ENCODE measurements at places on chromosomes 5 and 9. TPM values are rescaled to one million over a fixed set of nuclear protein-coding genes. Genes with fewer than 3 reads are reported as not detected.

CBY3 gene
- 0.47 TPM for total RNA-seq

GRCh38 chr9:13716601-13717321 is 437.3 kb upstream of the MPDZ start:
- H3K4me1 ChIP-seq, result no peaks in the 10 kb centered on the region

SPINK7 gene
- total RNA-seq, result not detected

DNA sequence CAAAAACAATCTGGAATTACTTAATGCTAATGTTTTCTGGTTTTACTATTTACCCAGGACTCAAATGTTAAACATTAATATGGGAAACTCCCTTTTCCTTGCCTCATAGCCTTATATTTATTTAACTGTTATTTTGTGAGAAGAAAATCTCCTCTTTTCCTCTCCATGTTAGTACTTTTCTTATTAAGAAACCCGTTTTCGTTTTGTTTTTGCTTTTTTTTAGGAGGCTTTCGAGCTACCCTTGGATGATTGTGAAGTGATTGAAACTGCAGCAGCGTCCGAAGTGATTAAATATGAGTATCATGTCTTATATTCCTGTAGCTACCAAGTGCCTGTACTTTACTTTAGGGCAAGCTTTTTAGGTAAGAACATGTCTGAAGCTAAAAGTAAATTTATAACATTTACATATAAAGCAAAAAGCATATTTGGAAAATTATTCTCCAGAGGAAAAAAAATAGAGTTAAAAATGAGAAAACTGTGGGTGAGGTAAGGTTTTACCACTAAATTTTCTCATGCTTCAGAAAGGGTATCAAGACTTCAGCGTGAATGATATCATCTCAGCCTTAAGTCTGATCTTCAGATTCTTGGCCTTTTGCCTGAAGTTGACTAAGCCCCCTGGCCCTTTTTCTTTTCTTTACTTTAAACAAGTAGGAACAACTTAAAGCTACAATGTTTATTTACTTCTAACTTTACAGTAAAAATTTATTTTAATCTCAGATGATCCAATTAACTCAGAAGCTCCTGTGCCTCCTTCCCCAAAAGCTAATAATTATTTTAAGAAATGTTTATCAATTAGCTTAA is 113.8 kb downstream of the RPS23 start:
- H3K36me3 ChIP-seq, result peaks cover 2% of the 10 kb centered on the region
- H3K27ac ChIP-seq, result no peak overlapping the region
- H3K4me3 ChIP-seq, result no peak overlapping the region
- no peak for DNase-seq
- peaks cover 8% of the 10 kb centered on the region for H3K4me1 ChIP-seq
- H3K27me3 ChIP-seq, result no peaks in the 10 kb centered on the region

- DNase-seq, result no peak
- H3K36me3 ChIP-seq, result no peaks in the 10 kb centered on the region
- H3K4me3 ChIP-seq, result no peak overlapping the region
- no peak overlapping the region for H3K27ac ChIP-seq
- no peaks in the 10 kb centered on the region for H3K4me1 ChIP-seq
- H3K27me3 ChIP-seq, result no peaks in the 10 kb centered on the region
Measured at GRCh38 chr5:155455791-155456514, 442.4 kb downstream of the KIF4B start.

- H3K4me1 ChIP-seq, result no peaks in the 10 kb centered on the region
- no peaks in the 10 kb centered on the region for H3K27me3 ChIP-seq
- no peak for DNase-seq
- no peaks in the 10 kb centered on the region for H3K36me3 ChIP-seq
- H3K4me3 ChIP-seq, result no peak overlapping the region
Measured at GRCh38 chr5:17089690-17090089, 127.7 kb upstream of the BASP1 start.

TMEFF1 gene
- 0.68 TPM for total RNA-seq

DNA sequence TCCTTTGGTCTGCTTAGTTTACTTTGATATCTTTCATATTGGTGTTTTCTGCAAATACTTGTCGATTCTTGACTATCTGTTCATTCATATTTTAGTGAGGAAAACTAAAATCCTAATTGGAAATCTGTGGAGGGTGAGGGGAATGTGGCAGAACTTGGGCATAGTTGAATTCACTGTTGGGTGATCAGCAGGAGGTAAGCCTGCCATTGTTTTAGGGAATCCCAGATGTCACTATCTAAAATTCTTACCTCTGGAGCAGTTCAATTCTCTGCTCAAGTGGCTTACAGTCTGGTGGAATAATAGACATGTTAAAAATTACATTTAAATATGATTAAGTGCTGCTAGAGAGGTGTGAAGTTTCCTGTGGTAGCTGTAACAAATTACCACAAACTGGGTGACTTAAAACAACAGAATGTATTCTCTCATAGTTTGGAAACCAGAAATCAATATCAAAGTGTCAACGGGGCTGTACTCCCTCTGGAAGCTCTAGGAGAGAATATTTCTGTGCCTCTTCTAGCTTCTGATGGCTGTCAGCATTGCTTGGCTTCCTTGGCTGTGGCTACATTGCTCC is 90.3 kb upstream of the GCNT4 start:
- DNase-seq, result no peak
- no peak overlapping the region for H3K4me3 ChIP-seq
- H3K36me3 ChIP-seq, result no peaks in the 10 kb centered on the region
- no peak overlapping the region for H3K27ac ChIP-seq
- H3K27me3 ChIP-seq, result no peaks in the 10 kb centered on the region

ZBTB43 gene
- total RNA-seq, result 14.3 TPM

- no peak overlapping the region for H3K27ac ChIP-seq
- peaks cover 1% of the 10 kb centered on the region for H3K27me3 ChIP-seq
- H3K36me3 ChIP-seq, result no peaks in the 10 kb centered on the region
- H3K4me3 ChIP-seq, result no peak overlapping the region
- H3K4me1 ChIP-seq, result no peaks in the 10 kb centered on the region
Measured at GRCh38 chr5:167827766-167828165, 463.7 kb upstream of the WWC1 start.

CNTNAP3 gene
- not detected for total RNA-seq

- peaks cover 8% of the 10 kb centered on the region for H3K27me3 ChIP-seq
- H3K27ac ChIP-seq, result no peak overlapping the region
- no peaks in the 10 kb centered on the region for H3K36me3 ChIP-seq
- no peak for DNase-seq
Measured at GRCh38 chr9:90684736-90685135, 42.1 kb upstream of the DIRAS2 start.

GRCh38 chr9:15982182-15982581 is 429.3 kb downstream of the CCDC171 start:
- no peaks in the 10 kb centered on the region for H3K36me3 ChIP-seq
- H3K4me3 ChIP-seq, result no peak overlapping the region
- no peaks in the 10 kb centered on the region for H3K4me1 ChIP-seq
- no peaks in the 10 kb centered on the region for H3K27me3 ChIP-seq
- DNase-seq, result no peak
- H3K27ac ChIP-seq, result no peak overlapping the region
